CD4-positive, alpha-beta T cell treated with Interleukin-4 for 4 hours (primary cell): ENCODE measurements at places on chromosomes 3 and 15.

DNA sequence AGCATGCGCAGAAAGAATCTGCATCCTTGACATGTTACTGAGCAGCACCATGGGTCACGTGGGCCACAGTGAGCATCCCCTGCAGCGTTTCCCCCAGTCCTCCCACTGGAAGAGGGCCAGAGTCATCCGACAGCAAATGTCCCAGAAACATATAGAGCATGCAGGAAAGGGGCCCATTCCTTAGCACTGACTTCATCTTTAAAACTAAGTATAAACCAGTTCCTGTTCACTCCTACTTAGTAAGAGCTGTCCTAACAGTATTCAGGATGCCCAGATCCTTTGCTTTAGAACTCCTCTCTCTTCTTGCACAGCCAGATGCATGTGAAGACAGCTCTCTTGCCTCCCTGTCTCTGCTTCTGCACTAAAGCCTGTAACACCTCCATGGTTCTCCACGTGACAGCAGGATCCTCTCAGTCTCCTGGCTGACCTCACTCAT, 79.3 kb upstream of the OXTR start:
- no peak for DNase-seq

GRCh38 chr15:55403531-55403930, 4.6 kb downstream of the CCPG1 start:
- peak; percentile 23 for DNase-seq

GRCh38 chr3:104359546-104359945, 1007.2 kb upstream of the ALCAM start:
- DNase-seq: no peak

- DNase-seq: no peak
Observed at GRCh38 chr3:64158334-64158733, 66.9 kb downstream of the PRICKLE2 start.

GRCh38 chr3:31495971-31496665, 36.6 kb upstream of the STT3B start:
- DNase-seq: no peak

DNA sequence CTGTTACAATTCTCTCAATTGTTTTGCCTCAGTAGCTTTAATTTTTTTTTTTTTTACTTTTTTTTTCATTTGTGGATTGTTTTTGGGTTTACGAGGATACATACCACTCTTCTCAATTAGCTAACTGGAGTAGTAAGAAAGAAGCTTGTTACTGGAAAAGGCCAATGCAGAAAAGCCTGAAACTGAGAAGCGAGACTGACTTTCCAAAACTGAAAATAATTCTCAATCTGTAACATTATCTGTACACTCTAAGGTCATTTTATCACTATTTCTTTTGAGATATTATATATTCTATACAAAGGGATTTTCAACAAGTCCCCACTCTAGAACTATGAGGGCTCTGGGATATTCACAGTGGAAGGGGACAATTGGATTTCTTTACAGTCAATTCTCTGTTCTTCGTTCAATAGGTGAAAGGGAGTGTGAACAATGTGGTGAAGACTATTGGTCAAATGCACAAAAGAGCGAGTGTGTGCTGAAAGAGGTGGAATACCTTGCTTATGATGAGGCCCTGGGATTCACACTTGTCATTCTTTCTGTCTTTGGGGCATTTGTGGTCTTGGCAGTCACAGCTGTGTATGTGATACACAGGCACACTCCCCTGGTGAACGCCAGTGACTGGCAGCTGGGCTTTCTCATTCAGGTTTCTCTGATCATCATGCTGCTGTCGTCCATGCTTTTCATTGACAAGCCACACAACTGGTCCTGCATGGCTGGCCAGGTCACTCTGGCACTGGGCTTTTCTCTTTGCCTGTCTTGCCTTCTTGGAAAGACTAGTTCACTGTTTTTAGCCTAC, 83.9 kb upstream of the KCNAB1 start:
- no peak for DNase-seq

DNA sequence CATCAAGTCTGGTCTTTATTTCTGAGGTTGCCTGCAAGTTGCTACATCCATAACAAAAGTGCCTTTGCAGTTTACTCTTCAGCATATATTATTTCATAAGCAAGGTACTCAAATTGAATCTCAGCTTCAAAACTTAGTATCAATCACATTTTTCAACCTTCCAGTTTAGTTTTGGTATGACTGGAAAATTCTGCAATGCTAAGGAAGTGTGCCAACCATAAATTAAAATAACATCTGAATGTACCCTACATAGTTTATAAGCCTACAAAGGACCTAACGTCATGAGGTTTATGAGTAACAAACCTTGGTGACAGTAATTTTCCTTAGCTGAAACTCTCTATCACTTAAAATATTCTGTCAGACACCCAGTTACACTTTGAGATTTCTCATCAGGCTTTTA, 62.8 kb downstream of the THBS1 start:
- DNase-seq: no peak

GRCh38 chr3:60578936-60579335, 672.3 kb downstream of the FHIT start:
- no peak for DNase-seq

DNA sequence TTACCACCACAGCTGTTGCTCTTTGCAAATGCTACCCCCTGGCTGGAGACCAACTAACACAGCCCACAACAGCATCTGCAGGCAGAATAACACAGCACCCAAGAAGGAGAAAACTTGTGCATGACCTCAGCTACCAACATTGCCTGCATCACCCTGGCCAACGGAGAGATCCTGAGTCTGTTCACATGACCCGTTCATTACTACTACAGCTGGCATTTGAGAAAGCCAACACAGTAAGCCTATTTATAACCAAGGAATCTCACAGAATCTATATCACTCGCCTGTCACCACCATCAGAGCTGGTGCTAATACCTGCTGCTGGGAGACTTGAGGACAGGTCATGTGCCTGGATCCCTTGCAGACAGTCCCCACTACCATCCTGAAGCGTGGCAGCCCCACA, 215.2 kb downstream of the POLQ start:
- DNase-seq: no peak

DNA sequence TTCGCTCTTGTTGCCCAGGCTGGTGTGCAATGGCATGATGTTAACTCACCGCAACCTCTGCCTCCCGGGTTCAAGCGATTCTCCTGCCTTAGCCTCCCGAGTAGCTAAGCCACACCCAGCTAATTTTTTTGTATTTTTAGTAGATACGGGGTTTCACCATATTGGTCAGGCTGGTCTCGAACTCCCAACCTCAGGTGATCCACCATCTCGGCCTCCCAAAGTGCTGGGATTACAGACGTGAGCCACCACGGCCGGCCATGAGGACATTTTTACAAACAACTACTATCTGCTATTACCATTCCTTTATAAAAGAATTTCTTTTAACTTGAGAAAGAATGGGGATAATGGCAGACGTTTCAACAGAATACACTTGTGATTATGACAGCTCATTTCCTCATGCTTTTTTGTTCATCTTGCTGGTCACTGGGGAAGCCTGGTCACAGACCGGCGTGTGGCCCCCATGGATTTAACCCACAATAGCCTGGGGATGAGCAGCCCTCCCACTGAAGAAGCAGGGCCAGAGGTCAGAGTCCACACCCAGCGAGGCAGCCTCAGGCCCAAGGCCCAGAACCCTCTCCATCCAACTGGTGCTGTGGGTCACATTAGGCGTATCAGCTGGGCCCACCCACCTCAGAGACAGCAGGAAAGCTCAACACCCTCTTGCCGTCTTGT, 112.0 kb downstream of the LIPC start:
- DNase-seq: no peak

GRCh38 chr3:169295126-169295525, 368.4 kb downstream of the MECOM start:
- no peak for DNase-seq
